ENCODE measurements at places on chromosomes 3 and 15.

DNA sequence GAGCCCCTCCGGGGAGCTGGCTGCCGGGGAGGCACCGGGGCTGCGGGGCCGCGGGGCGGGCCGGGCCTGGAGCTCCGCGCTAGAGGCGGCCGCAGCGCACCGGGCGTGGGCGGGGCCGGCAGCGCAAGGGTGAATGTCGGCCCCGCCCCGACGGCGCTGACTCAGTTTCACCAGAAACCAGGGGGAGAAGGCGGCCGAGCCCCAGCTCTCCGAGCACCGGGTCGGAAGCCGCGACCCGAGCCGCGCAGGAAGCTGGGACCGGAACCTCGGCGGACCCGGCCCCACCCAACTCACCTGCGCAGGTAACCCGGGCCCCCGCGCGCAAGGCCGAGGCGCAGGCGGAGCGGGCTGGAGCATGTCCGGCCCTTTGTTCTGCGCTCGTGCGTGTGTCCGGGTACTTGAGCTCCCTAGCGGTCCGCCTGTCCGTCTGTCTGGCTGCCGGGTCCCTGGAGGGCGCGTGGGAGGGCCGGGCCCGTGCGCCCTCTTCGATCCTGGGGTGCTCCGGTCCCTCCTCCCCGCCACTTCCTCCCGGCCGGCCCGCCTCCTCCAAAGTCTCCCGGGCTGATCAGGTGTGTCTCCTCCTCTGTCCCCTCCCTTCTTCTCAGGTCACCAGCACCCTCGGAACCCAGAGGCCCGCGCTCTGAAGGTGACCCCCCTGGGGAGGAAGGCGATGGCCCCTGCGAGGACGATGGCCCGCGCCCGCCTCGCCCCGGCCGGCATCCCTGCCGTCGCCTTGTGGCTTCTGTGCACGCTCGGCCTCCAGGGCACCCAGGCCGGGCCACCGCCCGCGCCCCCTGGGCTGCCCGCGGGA lies at the start of gene SPINT1:
SPINT1 (plus strand) TSS at position 164 of the 811 bp plus-strand sequence; CDS start at position 671, 507 bp downstream.
- no peak for DNase-seq

DNA sequence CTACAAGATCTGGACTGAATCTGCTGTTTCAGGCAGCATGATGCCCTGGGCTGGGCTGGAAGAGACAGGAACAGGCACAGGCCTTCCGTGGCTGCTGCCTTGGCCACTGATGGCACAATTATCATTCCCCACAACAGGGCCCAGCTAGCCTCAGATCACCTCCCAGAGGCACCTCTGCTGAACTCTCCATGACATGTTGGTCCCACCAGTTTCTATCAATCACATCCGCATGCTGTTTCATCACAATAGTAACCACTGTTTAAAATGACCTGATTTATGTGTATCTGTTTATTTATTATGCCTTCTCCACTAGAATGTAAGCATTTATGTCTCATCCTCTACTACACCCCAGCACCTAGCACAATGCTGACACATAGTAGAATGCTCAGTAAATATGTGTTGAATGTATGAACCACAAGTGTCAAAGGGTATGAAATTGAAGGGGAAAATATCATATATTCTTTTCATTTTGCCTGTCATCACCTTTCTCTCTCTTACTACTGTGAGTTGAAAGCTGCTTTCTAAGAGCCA lies 32.7 kb upstream of the ZBTB38 start:
- no peak for DNase-seq

DNA sequence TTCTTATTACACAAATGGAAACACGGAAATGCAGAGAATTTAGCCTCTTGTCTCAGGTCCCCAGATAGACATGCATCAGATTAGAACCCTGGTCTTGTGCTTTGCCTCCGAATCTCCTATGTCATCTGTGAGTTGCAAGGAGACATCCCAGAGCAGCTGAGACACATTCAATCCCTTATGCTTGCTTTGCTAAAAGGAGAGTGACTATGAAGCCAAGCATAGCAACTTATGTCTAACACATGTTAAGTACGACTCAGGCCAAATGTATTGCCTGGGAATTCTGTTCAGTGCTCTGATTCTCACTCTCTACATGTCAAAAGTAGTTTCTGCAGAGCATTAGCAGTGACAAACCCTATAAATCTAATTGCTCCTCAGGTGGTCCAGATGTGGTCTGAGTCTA lies 30.6 kb upstream of the LRRC3B start:
- no peak for DNase-seq

- DNase-seq, result peak; percentile 29
Observed at GRCh38 chr3:16945330-16945729, 60.6 kb downstream of the PLCL2 start.

GRCh38 chr3:50947419-50947818 lies 272.7 kb downstream of the DOCK3 start:
- no peak for DNase-seq

DNA sequence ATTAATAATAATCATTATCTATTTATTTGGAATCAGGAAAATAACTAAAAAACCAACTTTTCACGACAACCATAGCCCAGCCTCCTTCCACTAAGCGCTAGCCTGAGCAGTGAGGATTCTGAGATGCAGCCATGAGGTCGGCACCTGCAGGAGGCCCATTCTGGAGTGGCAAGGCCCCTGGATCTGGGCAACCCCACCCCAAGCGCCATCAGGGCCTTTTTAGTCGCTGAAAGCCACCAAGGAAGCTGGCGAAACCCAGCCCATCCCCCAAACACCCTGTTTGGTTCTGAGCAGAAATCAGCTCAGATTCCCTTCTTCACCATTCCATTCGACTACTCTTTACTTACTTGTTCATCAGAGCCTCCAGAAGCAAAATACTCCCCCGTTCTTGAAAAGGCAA lies 29.5 kb downstream of the POC1A start:
- DNase-seq, result no peak

DNA sequence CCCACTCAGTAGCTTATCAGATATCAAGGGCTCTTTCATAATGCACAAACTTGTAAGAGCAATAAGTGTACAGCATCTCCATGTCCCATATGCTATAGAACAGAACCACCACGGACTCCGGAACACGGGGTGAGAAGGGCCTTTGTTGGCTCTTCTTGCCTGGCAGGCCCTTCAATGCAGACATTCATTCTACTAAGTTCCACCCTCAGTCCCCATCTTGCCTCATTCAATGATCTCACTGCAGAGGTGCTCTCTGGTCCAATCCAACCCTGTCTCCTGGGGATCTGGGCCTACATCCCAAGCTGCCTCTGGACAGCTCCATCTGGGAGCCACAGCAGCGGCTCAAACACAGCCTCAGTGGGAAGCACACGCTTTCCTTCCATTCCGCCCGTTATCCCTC lies 16.8 kb downstream of the HACD2 start:
- no peak for DNase-seq

DNA sequence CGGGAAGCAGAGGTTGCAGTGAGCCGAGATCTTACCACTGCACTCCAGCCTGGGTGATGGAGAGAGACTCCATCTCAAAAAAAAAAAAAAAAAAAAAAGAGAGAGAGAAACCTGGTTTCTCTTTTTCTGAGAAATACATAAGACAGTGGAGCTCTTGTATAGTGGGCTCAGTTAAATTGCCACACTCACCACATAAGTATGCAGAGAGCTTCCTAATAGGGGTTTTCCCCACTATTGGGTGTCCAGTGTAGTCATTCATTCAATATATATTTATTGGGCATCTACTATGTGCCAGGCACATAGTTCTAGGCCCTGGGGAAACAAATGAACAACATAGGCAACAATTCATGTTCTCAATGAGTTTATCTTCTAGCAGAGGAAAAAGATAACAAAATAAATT lies 48.9 kb upstream of the FMN1 start:
- no peak for DNase-seq

GRCh38 chr3:107468782-107469181 lies 54.0 kb upstream of the BBX start:
- DNase-seq, result no peak

- peak; percentile 33 for DNase-seq
Observed at GRCh38 chr3:187689984-187690383, 12.4 kb downstream of the RTP2 start.

DNA sequence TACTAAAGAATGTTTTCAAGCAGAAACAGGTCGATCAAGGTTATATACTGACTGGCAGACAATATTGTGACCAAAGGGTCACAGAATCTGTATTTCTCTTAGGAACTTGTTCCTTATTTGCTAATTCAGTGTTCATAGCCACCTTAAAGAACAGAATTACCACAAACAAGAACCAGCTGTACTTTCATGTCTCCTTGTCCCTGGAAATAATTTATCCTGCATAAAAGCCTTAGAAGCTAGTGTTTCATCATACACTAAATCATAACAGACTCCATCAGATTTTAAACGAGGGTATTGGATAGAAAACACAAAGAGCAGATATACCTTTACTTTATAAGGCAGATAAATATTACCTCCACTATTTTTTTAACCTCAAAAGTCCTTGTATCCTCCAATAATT lies 6.4 kb downstream of the DNAJC19 start:
- DNase-seq, result no peak

DNA sequence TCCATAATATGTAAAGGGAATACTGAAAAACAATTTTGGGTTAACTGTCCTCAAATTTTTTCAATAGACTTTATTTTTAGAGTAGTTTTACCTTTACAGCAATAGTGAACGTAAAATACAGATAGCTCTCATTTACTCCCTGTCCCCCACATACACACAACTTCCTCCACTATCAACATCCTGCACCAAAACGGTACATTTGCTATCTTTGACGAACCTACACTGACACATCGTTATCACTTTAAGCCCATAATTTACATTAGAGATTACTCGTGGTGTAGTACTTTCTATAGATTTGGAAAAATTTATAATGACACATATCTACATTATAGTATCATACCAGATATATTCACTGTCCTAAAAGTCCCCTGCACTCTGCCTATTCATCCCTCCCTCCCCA lies 16.9 kb upstream of the P2RY1 start:
- no peak for DNase-seq

GRCh38 chr3:167851749-167852148 lies 116.2 kb downstream of the SERPINI1 start:
- no peak for DNase-seq

GRCh38 chr15:100769975-100770340 lies 109.7 kb upstream of the ALDH1A3 start:
- no peak for DNase-seq

DNA sequence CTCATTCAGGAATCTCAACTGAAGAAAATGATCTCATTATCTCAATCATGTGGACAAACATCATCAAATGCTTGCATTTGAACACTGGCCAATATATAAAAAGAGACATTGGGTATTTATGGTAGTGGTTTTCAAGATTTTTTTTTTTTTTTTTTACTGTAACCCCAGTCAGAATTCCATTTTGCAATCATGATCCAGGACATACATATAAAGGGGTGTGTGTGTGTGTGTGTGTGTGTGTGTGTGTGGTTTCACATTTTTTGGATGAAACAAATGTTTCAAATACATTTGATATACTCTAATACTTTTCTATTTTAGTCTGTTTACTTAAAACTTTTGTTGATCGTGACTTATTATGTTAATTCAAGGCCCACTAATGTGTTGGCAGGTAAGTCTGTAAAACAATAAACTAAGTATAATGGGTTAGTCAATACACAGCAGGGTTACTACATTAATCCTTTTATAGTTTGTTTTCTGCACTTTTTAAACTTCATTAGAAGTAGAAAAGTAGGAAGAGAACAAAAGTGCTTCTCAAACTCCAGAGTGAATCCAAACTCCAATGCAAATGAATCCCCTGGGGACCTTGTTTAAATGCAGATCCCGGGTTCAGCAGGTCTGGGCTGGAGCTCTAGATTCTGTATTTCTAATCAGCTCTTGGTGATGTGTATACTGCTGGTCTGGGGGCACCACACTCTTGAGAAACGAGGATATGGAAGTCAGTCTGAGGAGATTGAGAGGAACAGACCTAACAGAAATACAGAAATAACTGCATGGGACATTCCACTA lies 17.6 kb downstream of the THRB start:
- no peak for DNase-seq

GRCh38 chr3:132721479-132722164 lies 587 bp downstream of the NPHP3 start:
- DNase-seq, result peak; percentile 76

- no peak for DNase-seq
Observed at GRCh38 chr15:53506370-53506769, 253.1 kb downstream of the WDR72 start.

DNA sequence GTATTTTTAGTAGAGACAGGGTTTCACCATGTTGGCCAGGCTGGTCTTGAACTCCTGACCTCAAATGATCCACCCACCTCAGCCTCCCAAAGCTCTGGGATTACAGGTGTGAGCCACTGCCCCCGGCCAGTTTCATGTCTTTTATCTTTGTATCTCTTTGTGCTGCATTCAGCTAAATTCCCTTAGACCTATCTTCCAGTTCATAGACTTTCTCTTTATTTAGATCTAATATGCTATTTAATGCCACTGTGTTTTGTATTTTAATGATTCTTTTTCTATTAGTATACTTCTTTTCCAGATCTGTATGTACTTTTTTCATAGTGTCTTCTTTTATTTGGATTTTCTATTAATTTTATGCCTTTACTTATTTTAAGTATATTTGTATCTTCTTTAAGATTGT lies 14.9 kb downstream of the MINAR1 start:
- no peak for DNase-seq

DNA sequence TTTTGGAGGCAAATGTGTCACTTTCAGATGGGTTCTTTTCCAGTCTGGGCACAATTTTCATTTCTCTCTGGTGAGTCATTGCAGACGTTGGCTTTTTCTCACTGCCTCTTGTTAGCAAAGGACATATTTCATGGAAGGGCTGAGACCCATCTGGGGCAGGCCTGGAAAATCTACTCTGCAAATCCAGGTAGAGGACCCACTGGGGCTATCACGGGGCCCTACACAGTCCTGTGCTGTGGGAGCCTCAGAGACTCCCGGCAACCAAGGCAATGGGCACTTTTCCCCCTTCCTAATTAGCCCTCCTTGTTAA lies 58.0 kb downstream of the HRH1 start:
- DNase-seq, result peak; percentile 50

GRCh38 chr3:67034371-67034770 lies 36.3 kb downstream of the KBTBD8 start:
- no peak for DNase-seq

DNA sequence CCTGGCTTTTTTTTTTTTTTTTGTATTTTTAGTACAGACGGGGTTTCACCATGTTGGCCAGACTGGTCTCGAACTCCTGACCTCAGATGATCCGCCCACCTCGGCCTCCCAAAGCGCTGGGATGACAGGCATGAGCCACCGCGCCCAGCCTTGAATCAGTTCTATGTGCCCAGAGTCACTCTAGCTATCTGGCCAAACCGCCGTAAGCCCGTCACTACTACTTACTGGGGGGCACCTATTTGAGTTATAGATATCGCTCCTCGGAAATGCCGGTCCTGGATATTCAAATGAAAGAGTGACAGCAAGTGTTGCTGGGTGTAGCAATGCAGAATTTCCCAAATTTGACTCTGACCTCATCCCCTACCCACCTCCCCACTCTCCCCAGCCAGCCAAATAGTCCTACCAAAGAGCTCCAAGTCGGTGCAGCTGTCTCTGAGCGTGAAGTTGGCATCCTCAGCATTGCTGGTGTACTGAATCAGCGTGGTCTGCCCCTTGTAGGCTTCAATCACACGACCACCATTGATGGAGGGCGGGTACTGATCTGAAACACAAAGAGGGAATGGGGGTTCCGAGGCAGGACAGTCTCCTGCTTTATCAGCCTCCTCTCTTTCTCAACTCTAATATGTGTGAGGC lies 38.1 kb downstream of the MUC20 start:
- no peak for DNase-seq

GRCh38 chr3:56086355-56086754 lies 381.9 kb downstream of the ERC2 start:
- no peak for DNase-seq

- peak; percentile 71 for DNase-seq
Observed at GRCh38 chr3:157201648-157202278, 41.8 kb upstream of the CCNL1 start.

Measured in fibroblast of pulmonary artery (primary cell).